Stimulated activated CD8-positive, alpha-beta memory T cell treated with anti-CD3 and anti-CD28 coated beads, Interleukin-4, amount 100 ng/mL, for 1 hour (primary cell): ENCODE measurements at places on chromosomes 13 and 19.
A peak's percentile ranks its signal among the peaks of the same experiment; 100 is the strongest.

- DNase-seq = peak; percentile 21
These were observed 10.0 kb downstream of the COL5A3 start for GRCh38 chr19:10000171-10000826.

GRCh38 chr19:15897738-15898276, at the start of gene CYP4F2:
CYP4F2 (minus strand) TSS chr19:15898074; CDS start chr19:15897611, 463 bp downstream.
- no peak for DNase-seq

- DNase-seq = no peak
These were observed 5.2 kb downstream of the BRCA2 start for GRCh38 chr13:32320528-32320927.

- DNase-seq = no peak
These were observed 56.2 kb upstream of the GPR183 start for GRCh38 chr13:99363391-99363790.

DNA sequence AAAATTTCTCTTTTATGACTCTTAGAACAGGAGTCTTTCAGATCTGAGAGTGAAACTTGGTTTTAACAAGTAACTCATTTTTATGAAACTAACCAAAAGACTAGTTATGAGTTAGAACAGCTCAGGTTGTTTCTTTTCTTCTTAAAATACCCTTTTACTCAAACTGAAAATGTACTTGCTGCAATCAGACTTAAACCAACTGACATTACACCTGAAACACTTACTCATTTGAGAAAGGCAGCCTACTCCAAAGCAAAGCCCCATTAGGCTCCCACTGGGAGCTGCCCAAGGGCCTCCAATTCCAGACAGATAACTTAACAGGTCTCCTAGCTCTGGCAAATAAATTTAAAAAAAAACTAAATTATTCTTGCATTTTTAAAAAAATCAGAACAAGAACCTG, 3.6 kb downstream of the FOXO1 start:
- no peak for DNase-seq

- DNase-seq = no peak
These were observed 22.4 kb downstream of the MED26 start for GRCh38 chr19:16605553-16605994.

DNA sequence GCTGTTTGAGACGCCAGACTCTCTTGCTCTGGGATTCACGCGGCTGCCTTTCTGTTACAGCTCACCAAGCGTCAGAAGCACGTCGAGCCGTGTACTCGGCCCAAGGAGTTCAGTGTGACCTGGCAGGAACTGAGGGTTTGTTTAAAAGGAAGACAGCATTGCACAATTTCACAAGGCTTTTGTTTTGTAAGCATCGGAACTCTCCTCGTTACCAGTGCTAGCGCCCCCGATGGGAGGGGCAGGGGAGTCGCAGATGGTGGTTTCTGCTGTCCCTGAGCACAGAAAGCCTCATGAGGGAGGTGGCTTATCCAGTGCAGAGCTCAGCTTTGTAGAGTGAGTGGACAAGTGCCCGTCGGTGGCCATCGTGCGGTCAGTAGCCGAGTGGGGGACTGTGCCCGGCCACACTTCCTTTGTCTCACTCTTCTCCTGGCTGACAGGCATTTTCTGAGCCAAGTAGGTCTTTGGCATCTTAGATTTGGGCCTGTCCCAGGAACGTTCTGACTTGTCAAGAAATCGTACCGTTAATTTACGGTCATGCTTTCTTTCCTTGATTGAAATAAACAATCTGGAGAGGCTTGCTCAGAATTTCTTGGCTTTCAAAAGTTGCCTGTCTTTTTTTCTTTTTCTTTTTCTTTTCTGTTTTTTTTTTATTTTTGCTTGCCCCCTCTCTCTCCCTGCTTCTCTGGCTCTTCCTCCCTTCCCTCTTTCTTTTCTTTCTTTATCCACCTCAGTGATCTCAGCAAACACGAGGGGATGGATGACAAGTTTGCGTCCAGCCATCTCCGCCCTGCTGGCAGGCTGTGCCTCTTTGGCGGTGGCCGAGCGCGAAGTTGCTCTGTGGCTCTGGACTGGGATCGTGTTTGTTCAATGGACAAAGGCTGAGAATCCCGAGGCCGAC, 7.7 kb downstream of the KDM4B start:
- no peak for DNase-seq

DNA sequence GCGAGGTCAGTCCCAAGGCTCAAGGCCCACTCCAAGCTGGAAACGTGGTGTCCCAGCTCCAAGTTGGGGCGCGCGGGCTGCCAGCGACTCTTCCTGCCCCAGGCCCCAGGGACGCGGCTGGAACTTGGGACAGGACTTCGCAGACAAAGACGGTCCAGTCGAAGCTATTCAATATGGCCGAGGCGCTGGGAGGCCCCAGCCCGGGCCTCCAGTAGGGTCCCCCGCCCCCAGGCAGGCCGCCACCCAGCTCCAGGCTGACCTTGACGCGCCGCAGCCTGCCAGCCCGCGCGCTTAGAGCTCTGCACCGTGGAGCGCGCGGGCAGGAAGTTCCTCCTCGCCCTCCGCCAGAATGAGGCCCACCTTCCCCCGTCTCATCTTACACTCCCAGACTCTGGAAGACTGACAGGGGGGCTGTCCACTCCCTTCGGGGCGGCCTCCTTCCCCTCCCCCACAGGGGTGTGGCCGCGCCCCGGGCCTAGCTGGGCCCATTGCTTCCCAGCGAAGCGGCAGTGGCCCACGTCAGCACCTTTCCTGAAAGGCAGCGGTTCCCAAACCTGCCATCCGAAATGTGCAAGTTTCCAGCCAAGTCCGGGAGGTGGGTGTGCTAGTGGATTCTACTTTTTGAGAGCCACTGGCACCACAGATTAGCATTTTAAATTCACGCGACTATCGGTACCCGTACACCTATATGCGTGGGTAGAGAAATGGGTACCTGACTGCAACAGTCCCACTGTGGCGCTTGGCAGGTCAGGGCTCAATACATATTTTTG, at the start of gene CCDC8:
Gene CCDC8, minus strand, starts transcription at position 303 of the 770 bp plus-strand sequence. CDS start 754 bp downstream, outside the sequence.
- DNase-seq = no peak

GRCh38 chr13:99902657-99903056, 68.9 kb downstream of the ZIC5 start:
- DNase-seq = no peak

- no peak for DNase-seq
These were observed 13.8 kb downstream of the EPS15L1 start for GRCh38 chr19:16457954-16458331.

- no peak for DNase-seq
These were observed 4.2 kb downstream of the TUBGCP3 start for GRCh38 chr13:112583592-112584277.

DNA sequence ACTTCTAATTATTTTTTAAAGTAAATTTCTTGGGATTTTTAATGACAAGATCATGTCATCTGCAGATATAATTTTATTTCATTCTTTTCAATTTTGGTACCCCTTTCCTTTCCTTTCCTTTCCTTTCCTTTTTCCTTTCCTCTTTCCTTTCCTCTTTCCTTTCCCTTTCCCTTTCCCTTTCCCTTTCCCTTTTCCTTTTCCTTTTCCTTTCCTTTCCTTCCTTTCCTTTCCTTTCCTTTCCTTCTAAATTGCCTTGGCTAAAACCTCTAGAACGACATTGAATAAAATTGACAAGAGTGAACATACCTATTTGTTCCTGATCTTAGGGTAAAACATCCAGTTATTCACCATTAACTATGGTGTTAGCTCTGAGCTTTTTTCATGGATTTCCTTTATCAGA, 334.1 kb downstream of the NDFIP2 start:
- DNase-seq = no peak

- no peak for DNase-seq
These were observed 106.5 kb upstream of the RFC3 start for GRCh38 chr13:33711436-33711835.

DNA sequence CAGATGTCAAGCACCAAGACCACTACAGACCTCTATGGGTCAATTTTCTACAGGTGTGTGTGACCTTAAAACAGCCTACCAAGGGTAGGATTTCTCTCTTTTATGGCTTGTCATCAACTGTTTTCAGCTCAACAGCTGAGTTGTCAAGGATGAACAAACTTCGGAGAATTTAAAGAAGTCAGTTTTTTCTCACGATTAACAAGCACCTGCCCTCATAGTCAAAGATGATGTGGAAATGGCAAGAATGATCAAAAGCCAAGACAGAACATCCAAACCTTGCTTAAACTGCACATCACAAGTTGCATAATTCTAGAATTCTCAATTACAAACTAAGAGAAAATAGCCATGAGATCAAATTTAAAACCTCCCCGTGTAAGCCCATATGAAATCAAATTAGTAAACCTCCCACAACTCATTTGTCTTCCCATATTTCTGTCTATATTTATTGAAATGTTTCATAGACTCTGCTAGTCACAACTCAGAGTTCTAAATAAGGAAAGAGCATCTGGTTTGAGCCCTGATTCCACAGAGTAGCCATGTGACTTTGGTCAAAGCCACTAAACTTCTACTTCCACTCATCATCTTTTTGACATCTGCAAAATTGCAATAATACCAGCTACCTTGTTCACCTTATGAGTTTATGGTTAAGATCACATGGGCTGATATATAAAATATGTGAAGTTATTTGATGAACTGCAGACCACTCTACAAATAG, 521.5 kb upstream of the HTR2A start:
- DNase-seq = no peak

GRCh38 chr13:44334751-44335150, 38.9 kb upstream of the SERP2 start:
- no peak for DNase-seq

DNA sequence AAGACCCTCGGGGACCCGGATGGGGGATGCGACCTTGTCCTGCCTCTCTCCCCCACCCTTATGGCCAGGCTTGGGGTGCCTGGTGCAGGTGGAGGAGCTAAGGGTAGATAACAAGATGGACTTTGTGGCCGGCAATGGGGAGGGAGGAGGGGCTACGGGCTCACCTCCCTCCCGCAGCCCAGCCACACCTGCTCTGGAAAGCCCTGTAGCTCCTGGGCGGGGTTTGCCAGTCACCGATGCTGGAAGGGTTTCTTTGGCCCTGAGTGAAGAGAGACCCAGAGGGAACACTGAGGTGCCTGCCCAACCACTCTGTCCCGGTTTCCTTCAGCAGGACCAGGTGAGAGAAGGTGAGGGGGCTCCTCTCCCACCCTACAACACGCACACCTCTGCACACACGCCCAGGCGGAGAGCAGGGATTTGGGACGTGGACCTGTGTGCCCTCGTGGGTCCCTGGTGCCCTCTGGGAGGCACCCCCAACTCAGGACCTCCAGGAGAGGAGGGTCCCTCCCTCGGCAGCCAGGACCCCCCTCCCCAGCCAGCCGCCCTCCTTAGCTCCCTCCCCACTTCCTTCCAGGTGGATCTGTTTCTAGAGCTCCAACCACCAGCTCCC, at the start of gene FUT2:
Gene FUT2, plus strand, starts transcription at position 229 of the 610 bp plus-strand sequence. CDS start 6,986 bp downstream, outside the sequence.
- no peak for DNase-seq

- DNase-seq = no peak
These were observed 343.9 kb downstream of the OXGR1 start for GRCh38 chr13:96650301-96650886.

DNA sequence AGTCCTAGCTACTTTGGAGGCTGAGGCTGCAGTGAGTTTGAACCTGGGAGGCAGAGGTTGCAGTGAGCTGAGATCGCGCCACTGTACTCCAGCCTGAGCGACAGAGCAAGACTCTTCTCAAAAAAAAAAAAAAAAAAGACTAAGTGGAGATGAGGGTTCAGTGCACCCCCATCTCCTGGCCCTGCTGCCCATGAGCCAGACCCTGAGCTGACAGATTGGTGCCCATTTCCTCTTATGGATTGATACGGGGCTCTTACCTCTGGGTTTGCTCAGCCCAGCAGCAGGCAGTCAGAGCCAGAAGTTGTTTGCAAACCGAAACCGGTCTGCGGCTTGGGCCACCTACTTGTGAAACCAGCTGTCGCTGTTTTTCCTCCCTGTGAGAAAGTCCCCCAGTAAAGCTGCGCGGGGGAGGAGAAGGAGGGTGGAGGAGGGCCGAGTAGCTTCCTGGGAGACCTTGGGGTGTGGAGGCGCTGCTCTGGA, 36.9 kb downstream of the ARRDC2 start:
- DNase-seq = peak; percentile 67

DNA sequence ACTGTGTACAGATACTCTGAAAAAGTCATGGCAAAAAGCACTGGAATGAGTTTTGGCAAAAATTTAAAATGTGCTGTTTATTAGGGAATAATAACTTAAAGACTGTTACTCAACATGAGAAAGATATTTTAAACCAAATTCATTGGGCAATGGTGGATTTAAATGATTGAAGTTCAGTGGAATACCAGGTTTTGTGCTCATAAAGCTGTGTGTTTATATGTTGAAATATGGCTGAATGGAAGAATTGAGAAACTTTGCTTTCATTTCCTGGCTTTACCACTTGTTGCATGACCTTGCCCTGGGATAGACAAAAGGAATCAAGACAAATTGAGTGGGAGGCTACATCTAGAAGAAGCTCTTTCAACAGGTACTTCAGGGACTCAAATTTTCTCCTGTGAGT, 246.4 kb downstream of the GPC5 start:
- no peak for DNase-seq

DNA sequence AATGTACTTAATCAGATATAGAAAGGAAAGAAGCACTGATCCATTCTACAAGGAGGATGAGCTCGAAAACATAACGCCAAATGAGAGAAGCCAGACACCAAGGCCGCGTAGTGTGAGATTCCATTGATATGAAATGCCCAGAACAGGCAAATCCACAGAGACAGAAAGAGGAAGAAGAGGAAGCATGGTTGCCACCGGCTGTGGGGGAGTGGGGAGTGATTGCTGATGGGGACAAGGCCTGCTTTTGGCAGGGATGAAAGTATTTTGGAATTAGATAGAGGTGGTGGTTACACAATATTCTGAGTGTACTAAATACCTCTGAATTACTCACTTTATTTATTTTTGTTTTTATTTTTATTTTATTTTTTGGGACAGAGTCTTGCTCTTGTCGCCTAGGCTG, 50.2 kb upstream of the KLF2 start:
- DNase-seq = no peak

DNA sequence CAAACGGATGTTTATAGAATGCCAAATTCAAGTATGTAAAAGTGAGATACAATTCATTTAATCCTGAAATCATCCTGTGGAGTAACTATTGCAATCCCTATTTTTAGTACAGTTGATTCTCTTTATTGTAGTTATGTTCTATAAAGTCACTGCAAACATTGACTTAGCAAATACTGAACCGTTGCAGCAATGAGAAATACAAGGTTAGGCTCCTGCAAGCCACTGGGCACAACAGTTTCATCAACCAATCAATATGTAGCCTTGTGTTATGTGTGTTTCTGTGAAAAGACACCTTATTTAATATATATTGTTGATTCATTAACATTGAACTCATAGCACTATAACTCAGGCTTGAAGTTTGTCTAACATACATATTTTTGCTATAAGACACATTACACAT, 174.4 kb downstream of the DCT start:
- DNase-seq = no peak
